ENCODE measurements at places on chromosomes 2 and 18. TPM values are rescaled to one million over a fixed set of nuclear protein-coding genes. Genes with fewer than 3 reads are reported as not detected.

ALPG gene
- total RNA-seq = not detected

DNA sequence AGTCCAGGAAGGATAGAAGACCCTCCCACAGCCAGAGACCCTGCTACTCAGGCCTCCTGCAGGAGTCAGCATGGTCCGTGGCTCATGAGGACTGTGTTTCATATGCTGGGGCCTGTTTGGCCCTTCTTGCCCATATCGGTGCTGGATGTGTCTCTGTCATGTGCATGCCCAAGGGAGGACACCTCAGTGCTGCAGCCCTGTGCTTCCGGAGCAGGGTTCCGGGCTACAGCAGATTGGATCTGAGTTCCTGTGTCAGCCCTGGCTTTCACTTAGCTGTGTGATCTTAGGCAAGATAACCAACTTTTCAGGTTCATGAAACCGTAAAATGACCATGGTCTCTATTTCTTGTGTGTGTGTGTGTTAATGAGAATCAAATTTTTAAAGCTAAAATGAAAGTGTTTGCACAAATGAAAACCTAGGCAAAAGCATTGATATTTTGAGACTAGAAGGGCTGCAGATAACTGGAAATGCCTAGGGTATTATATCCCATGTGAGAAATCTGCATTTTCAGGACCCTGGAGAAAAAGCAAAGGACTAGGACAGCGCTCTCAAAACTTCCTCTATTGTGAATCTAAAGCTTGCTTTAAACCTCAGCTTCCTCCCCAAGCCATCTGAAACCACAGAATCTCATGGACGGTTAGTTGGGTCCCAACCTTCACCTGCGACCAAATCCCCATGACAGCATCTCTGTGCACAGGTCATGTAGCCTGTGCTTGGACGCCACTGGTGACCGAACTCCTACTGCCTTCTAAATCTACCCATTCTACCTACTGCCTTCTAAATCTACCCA is 58.8 kb upstream of the CAPN13 start:
- H3K27me3 ChIP-seq = peaks cover 10% of the 10 kb centered on the region
- no peaks in the 10 kb centered on the region for H3K36me3 ChIP-seq
- H3K4me3 ChIP-seq = no peak overlapping the region
- no peak for DNase-seq
- H3K27ac ChIP-seq = no peak overlapping the region
- H3K4me1 ChIP-seq = peaks cover 3% of the 10 kb centered on the region

TMEM247 gene
- total RNA-seq = not detected

- H3K27me3 ChIP-seq = no peaks in the 10 kb centered on the region
- no peak overlapping the region for H3K4me3 ChIP-seq
- H3K4me1 ChIP-seq = no peaks in the 10 kb centered on the region
- DNase-seq = no peak
These were observed 8.4 kb downstream of the FBXO36 start for GRCh38 chr2:229930656-229931055.

DNA sequence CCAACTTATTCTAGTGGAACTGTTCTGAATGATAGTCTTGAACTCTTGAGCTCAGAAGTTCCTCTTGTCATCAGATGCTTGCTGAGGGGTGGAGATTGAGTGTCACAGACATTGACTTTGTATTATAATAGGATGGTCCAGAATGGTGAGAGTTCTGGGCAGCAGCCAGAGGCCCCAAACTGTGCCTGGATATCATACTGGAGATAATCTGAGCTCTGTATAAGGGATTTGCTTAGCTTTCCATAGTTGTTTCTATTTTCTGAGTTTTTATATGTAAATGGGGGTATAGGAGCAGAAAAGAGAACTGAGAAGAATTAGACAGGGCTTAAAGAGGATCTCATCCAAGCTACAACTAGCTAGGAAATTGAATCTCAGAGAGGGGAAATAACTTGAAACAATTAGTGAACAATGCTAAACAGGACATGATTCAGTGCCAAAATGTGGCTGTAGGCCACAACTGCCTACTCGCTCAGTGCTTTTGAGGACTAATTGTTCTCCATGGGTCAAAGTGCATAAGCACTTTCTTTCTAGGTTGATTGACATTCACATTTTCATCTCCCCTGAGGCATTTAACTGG is 10.1 kb upstream of the LCLAT1 start:
- peaks cover 7% of the 10 kb centered on the region for H3K4me1 ChIP-seq
- H3K27ac ChIP-seq = no peak overlapping the region
- H3K4me3 ChIP-seq = no peak overlapping the region
- no peak for DNase-seq

DNA sequence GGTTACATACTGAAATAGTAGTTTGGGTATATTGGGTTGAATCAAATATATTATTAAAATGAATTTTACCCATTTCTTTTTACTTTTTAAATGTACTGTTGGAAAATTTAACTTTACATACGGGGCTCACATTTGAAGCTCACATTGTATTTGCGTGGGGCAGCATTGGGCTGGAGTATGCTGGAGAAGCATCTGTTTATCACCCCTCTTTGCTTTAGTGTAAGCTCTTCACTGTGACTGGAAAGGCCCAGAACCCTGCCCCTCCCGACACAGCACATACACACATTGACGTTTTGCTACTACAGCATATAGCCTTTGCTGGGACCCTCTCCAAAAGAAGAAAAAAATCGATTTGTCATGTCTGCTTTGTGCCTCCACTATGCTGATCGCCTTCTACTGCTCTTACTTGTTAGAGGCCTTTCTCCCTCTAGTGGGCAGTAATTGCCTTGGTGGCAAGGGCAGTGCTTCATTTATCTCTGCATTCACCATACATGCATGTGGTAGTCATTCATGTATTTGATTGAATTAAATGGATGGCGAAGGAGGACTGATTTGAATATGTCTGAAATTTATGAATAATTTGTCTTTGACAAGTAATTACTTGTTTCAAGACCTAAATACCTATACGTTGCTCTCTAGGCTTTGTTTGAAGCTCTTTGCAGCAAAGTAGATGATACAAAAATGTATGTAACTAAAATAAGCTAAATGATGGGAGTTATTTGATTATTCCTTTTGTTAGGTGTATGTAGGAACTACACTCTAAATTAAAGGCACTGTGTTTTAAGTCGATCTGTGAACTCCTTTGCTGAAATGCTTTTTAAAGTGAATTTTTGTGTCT is 37.4 kb downstream of the VAPA start:
- H3K36me3 ChIP-seq = peaks cover 64% of the 10 kb centered on the region
- peak; percentile 46 for DNase-seq
- no peaks in the 10 kb centered on the region for H3K27me3 ChIP-seq
- H3K4me3 ChIP-seq = no peak overlapping the region
- H3K27ac ChIP-seq = no peak overlapping the region

DRC1 gene
- not detected for total RNA-seq

GRCh38 chr2:157760949-157761348 is 115.2 kb downstream of the ACVR1 start:
- no peaks in the 10 kb centered on the region for H3K4me1 ChIP-seq
- H3K27me3 ChIP-seq = no peaks in the 10 kb centered on the region
- no peak overlapping the region for H3K4me3 ChIP-seq
- no peak for DNase-seq
- H3K36me3 ChIP-seq = peaks cover 48% of the 10 kb centered on the region

DNA sequence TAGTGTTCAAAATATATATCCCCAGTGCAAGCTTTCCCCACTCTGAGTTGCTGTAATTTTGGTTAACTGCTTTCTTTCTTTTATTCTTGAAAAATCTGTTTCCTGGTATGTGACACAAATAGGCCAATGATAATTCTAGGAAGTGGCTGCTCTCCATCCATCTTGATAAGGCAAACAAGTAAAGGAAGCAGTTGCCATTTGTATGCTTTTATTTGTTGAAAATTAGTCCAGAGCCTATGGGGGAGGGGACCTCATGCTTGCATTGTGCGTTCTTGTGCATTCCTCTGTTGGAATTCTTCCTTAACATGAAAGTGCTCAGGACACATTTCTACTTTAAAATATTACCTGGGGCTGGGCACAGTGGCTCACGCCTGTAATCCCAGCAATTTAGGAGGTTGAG is 111.2 kb upstream of the FSHR start:
- no peak for DNase-seq
- H3K27me3 ChIP-seq = no peaks in the 10 kb centered on the region
- H3K36me3 ChIP-seq = no peaks in the 10 kb centered on the region
- no peak overlapping the region for H3K27ac ChIP-seq
- H3K4me3 ChIP-seq = no peak overlapping the region

GRCh38 chr2:111883661-111884591 is at the start of gene ANAPC1:
TSS of gene ANAPC1 (minus strand) at chr2:111884193. CDS start at chr2:111880825, 3,368 bp downstream.
- H3K27ac ChIP-seq = peak within 1 kb of the TSS; percentile 73
- peaks cover 17% of the 10 kb centered on the region for H3K4me1 ChIP-seq
- peak within 1 kb of the TSS; percentile 83 for H3K4me3 ChIP-seq
- H3K27me3 ChIP-seq = no peaks in the 10 kb centered on the region

GRCh38 chr2:127408004-127408806 is 10.0 kb upstream of the PROC start:
- peak overlapping the region; percentile 51 for H3K4me3 ChIP-seq
- no peaks in the 10 kb centered on the region for H3K36me3 ChIP-seq
- peak; percentile 93 for DNase-seq
- H3K27me3 ChIP-seq = no peaks in the 10 kb centered on the region

ANKRD30B gene
- total RNA-seq = not detected

PCARE gene
- total RNA-seq = not detected

DNA sequence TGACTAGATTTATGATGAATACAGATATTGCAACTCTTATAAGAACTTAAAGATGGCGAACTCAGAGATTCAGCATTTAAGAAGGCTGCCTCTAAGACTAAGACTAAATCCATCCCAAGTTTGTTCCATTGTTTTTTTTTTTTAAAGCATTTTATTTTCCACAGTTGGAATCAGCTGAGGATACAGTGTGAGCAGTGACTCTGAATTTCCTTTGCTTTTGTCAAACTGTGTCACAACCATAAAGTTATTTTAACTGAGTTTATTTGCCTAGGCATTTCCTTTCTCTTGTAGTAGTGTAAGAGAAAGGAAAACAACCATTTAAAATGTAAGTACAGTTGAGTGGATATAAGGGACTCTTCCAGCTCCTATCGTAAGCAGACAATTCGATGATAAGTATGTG is 63.9 kb downstream of the ZEB2 start:
- H3K27ac ChIP-seq = no peak overlapping the region
- no peak for DNase-seq
- no peaks in the 10 kb centered on the region for H3K36me3 ChIP-seq
- no peaks in the 10 kb centered on the region for H3K27me3 ChIP-seq
- H3K4me1 ChIP-seq = no peaks in the 10 kb centered on the region

DNA sequence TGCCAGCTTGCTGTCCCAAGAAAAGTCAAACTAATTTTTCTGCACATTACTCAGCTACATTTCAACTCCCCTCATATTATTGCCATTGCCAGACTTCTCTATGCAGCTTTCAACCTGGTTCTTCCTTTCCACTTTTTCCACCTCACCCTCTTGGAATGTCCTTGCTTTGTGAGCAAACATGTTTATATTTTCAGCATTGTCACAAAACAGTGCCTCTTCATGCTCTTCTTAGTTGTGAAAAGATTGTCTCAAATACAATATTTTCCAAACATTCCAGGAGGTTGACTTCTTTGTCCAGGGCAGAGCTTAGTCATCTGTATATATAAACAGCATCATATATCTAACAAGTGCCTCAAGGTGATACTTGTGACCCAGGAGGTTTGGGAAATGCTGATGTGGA is 803.3 kb upstream of the CELF4 start:
- no peak overlapping the region for H3K27ac ChIP-seq
- H3K4me3 ChIP-seq = no peak overlapping the region
- no peaks in the 10 kb centered on the region for H3K4me1 ChIP-seq
- DNase-seq = no peak
- H3K27me3 ChIP-seq = no peaks in the 10 kb centered on the region

Measured in CD4-positive, alpha-beta T cell (primary cell).